ENCODE measurements at places on chromosomes 11 and 22.

- no peak for DNase-seq
Measured at GRCh38 chr11:119793335-119793984, 64.5 kb upstream of the NECTIN1 start.

DNA sequence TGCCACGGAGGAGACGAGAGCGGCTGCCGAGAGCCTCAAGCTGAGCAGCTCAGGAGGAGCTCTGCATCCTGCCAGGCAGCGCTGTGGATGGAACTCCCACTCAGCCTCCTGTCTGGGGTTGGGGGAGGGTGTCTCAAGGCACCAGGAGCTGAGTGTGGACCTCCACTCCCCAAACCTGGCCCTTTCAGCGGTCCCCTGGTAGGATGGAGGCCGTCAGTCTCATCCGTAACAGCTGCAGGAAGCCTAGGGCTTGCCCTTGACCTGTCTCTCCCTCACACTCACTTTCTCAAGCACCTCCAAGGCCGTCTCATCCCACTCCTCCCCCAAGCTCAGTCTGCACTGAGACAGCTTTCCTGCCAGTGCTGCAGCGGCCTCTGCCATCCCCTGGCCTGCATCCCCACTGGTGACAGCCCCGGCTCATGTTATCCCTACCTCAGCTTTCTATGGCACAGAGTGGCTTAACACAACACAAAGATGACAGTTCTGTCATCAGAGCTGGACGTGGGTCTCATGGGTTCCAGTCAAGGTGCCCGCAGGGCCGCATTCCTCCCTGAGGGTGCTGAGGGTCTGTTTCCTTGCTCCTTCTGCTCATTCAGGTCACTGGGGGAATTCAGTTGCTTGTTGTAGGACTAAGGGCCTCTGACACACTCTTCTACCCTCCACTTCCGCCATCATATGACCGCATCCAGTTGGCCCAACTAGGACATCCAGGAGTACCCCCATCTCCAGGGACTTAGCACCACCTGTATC, 341.9 kb upstream of the B3GAT1 start:
- no peak for DNase-seq

DNA sequence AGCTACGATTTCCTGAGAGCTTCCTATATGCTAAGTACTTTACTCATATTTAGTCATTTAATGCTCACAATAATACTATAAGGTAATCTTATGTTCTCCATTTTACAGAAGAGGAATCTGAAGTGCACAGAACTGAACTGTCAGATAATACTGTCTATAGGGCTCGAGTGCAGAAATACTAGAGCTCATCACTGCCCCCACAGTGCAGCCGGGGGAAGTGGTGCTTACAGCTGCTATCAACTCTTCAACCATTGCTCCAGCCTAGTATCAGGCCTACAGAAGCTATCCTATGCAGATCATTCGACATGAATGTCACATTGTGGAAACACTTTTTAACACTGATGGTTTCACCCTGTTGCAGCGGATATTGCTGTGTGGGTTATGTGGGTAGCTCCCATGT, 929.9 kb downstream of the NTM start:
- DNase-seq = no peak

- no peak for DNase-seq
Measured at GRCh38 chr11:6156628-6157359, 13.3 kb downstream of the OR52B2 start.

- no peak for DNase-seq
Measured at GRCh38 chr11:47538741-47539565, 14.0 kb downstream of the CELF1 start.

DNA sequence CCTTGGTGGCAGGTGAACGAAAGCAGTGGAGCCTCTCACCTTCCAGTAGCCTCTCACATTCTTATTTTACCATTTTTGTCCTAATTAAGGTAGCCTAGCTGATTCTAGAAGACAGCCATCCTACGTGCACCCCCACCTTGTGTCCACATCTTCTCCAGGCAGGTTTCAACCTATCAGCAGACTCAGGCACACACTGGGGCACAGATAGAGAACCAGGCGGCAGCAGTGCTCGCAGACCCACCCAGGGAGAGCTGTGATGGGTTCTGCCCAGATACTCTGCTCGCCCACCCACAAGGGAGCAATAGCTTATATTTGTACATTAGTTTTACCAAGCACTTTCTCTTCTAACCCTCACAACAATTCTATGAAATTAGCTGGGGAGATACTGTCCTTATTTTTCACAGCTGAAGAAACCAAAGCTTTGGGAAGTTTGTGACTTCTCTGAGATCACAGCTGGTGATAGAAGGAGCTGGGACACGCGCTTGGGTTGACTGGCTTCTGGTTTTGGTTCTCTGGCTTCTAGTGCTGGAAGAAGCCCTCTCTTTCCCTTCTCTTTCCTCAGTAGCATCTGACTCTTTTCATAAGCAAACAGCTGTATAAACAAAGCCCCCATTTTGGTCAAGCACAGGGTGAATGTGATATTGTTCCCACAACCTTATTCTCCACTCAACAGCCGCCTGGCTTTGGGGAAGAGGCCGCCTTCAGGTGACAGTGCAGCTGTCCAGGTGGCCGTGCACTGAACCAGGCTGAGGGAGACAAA, 36.9 kb downstream of the PPP2R1B start:
- DNase-seq = no peak

GRCh38 chr22:42697542-42698013, 23.1 kb downstream of the A4GALT start:
- no peak for DNase-seq

DNA sequence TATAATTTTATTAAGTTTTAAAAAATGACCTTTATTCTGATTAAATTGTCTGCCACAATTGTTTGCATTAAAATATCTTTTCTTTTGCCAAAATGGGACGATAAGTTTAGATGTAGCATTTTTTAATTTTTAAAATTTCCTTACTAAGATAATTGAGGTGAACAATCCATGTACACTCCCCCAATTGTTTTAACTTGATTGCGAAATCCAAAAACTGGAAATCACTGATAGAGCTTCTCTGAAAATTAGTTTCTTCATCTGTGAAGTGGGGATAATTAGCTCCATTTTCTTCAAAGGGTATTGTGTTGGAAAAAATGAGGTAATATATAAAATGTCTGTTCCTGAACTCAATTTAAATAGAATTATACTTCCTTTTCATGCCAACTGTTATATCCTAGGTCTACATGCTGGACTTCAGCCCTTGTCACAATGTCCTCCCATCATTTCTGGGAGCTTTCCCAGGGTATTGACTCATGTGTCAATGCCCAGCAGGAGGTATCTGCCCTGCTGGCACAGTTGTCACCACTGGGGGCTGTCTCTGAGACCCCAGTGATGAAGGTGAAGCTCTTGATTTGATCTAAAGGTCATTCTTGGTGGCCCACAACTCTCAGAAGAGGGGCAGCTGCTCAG, 28.7 kb upstream of the NAV2 start:
- no peak for DNase-seq

GRCh38 chr11:10497371-10498021, 42.4 kb downstream of the AMPD3 start:
- DNase-seq = no peak

- DNase-seq = peak; percentile 4
Measured at GRCh38 chr11:72482211-72482812, 48.0 kb upstream of the CLPB start.

GRCh38 chr11:86698639-86699038, 26.2 kb upstream of the ME3 start:
- DNase-seq = no peak

GRCh38 chr11:28490773-28491382, 382.7 kb downstream of the METTL15 start:
- no peak for DNase-seq

DNA sequence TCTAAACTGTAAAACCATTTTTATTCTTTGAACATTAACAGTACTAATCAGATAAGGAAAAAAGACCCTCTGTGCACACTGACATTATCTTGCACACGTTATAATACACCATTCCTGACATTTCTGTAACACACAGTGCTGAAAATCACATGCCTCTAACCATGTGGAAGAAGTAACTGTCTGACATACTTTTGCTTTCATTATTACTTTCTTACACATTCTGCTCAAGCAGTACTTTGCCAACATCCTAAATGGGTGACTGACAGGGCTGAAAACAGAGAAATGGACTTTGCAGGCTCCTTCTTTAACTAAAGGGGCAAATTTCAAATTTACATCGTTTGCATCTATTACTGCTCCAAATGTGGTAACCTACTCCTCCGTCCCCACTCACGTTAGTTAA, 22.8 kb upstream of the TP53AIP1 start:
- DNase-seq = no peak

GRCh38 chr11:18310800-18311340, 11.1 kb downstream of the HPS5 start:
- peak; percentile 51 for DNase-seq

DNA sequence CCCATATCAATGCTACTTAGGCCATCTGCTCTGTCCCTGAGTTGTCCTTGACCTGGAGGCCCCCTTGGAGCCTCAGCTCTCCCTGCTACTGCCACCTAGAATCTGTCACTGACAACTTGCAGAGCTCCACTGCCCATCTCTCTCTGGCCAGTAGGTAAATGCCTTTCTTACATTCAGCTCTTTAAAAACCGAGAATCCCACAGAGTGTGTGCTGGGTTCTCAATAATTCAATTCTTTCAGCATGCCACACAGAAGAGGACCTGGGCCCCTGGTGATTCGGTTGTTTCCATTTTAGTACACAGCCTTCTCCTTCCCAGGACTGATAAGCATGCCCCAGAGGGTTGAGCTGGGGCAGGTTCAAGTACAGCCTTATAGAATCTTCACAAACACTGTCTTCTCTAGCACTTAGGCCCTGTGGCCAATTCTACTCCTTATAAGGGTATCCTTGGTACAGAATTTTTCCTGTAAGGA, 22.0 kb upstream of the IPO7 start:
- no peak for DNase-seq

- DNase-seq = no peak
Measured at GRCh38 chr11:10294290-10294953, 403 bp upstream of the SBF2 start.

- no peak for DNase-seq
Measured at GRCh38 chr11:22340701-22341587, 2.8 kb downstream of the SLC17A6 start.

DNA sequence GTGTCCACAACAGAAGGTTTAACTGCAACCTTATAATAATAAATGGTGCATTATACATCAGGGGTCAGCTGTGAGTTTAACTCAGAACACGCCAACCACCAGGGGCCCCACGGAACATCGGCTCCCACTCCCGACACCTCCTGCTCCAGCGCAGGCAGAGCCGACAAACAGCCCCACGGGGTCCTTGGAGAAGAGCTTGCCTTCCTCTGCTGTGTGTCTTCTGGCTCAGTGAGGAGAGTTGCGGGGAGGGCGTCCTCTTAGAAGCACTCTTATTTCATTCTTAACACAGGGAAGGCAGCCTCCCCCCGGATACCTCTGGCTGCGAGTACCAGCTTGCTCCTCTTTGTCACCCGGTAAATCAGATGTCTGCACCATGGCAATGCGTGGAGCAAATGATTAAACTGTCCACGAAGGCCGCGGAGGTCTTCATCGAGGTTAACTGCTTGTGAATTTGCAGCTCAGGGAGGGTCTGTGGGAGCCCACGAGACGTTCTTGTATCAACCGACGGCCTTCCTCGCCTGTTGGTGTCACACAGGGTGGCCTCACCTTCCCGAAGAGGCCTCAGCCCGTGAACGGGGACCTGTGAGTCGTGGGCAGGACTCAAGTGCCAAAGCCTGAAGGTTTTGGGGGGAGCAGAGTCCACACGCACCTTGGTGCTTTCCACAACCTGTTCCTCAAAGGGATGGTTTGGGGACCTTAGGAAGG, 464.0 kb downstream of the BRD1 start:
- no peak for DNase-seq

DNA sequence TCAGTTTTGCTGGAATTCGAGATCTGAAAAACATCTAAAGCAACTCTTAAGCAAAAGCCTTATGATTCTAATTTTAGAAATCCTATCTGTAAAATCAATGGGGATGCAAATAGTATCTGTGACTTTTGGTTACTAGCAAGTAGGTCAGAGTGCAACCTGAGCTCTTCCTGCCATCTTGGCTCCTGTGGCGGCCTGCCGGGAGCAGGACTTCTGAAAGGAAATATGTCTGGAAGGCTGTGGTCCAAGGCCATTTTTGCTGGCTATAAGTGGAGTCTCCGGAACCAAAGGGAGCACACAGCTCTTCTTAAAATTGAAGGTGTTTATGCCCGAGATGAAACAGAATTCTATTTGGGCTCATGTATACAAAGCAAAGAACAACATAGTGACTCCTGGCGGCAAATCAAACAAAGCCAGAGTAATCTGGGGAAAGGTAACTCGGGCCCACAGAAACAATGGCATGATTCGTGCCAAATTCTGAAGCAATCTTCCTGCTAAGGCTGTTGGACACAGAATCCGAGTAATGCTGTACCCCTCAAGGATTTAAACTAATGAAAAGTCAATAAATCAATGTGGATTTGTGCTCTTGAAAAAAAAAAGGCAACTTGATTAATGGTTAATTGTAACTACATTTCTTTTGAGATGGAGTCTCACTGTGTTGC, 1.7 kb downstream of the SAMM50 start:
- no peak for DNase-seq

- no peak for DNase-seq
Measured at GRCh38 chr11:131973061-131973460, 602.6 kb downstream of the NTM start.
